ENCODE measurements at places on chromosomes 1 and 21.

DNA sequence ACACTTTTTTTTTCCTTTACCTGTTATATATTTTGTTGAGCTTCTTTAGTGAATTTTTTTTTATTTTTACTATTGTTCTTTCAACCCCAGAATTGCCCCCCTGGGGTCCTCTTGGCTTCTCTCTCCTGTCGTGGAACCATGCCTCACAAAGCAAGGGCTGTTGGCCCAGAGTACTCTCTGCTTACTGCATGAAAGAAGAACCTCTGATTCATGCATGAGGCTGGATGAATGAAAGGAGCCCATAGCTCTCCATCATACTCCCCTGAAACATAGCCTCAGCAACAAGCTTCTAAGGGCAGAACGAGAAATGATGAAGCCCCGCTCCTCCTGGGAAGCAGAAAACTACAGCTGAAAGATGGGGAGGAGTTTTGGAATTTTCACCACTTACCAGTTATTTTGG, 1441.0 kb downstream of the BRINP3 start:
- no peak for DNase-seq

DNA sequence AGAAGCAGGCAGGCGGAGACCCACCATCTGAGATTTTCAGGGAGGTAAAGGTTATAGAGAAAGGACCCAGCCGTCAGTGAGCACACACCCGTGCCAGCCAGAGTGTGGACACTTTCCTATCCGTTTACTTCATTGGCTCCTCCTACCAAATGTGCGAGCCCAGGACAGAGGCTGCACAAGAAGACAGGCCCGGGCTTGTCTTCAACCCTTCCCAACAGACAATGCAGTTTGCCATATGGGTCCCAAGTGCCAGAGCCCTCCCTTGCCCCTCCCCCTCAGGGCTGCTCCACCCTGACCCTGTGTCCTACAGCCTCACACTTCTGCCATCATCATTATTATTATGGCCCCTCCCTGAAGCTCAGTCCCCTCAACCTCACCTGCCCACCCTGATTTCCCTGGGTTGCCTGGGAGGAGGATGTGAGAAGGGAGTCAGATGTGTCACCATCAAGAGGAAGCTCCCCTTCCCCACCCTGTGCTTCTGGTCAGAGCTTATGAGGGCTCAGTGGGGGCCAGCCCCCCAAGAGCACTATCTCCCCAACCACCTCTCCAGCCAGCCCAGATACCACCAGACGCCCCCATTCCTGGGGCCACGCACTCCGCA, 9.4 kb downstream of the LAPTM5 start:
- DNase-seq, result peak; percentile 15

GRCh38 chr1:201277441-201277840, 5.9 kb upstream of the PKP1 start:
- no peak for DNase-seq

DNA sequence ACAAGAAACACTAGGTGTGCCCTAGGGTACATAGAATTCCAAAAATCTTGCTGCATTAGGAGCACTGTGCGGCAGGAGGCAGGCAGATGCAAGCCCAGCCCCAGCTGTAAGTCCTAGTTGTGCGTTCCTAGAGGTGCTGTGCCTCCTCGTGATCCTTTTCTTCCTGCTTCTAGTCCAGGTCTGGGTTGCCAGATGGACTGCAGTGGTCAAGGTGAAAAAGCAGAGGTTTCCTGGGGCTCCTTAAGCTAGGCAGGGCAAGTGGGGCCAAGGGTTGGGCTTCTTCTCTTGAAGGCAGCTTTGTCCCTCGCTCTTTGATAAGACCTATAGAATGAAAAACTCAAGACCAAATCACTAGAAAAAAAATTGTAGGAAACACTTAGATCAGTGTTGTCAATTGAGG, 21.6 kb upstream of the SLC45A3 start:
- no peak for DNase-seq

- DNase-seq, result no peak
These were observed 42.5 kb upstream of the TMEM125 start for GRCh38 chr1:43227143-43227764.

DNA sequence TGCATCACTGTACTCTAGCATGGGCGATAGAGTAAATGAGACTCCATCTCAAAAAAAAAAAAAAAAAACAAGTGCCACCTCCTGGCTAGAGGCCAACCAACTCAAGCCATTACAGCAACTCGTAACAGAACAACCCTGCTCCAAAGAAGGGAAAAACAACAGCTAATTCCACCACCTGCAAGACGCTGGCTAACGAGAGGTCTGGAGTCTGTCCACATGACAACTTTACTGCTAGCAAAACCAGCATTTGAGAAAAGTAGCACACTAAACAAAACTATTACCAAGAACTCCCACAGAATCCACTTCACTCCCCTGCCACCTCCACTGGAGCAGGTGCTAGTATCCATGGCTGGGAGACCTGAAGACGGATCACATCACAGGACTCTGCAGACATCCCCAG, 24.1 kb upstream of the EGLN1 start:
- no peak for DNase-seq

- DNase-seq, result no peak
These were observed 4.8 kb downstream of the ENO1 start for GRCh38 chr1:8873506-8874229.

GRCh38 chr1:223861904-223862303, 16.2 kb upstream of the TP53BP2 start:
- DNase-seq, result no peak

DNA sequence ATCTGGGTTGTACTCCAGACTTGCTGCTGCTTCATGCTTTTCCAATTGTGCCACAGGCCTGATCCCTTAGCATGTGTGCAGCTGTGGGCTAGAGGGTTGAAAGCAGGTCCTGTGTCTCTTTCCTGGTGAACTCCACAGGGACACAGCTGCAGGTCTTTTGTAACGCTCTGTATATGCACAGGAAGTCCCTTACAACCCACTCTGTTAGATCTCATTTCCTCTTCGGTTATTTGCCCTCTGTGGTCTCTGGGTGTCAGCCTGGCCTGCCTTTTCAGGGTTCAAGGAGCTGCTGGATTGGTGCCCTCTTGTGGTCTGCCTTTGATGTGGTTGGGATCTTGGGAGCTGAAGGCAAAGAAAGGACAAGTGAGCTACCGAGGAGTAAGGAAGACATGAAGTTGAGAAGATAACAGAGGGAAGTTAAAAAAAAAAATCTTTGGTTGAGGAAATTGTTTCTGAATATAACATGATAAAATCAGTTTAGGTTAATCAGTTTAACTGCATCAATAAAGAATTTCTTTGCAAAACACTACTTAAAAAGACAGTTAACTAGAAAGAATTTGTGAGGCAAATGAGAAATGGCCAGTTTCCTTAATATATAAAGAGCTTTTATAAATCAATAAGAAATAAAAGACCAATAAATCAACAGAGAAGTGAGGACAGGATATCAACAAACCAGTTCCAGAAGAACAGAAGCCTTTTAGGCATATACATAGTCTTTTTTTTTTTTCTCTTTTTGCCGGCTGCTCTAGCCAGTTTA, 44.1 kb downstream of the UCK2 start:
- no peak for DNase-seq

DNA sequence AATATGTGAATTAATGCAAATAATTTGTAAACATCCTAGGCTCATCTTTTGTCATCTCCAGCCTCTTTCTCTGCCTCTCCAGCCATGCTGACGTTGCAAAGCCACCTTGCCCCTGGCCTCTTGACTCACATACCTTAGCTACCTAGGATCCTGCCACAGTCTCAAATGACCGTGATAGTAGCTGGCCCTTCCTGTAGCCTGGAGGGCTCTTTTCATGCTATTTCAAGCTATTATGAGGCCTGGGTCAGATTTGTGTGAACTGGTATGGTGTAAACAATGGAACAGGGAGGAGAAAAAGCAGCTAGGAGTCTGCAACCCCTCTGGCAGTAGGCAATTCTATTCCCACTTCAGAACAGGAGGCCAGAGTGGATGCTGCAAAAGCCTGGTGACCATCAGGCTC, 337.7 kb downstream of the DISC1 start:
- DNase-seq, result no peak

- no peak for DNase-seq
These were observed 5.5 kb downstream of the KLHL21 start for GRCh38 chr1:6596886-6597776.

- DNase-seq, result no peak
These were observed at the start of gene WNT4 for GRCh38 chr1:22143065-22144033. Gene WNT4, minus strand, starts transcription at chr1:22143097. Its CDS starts 175 bp downstream, at chr1:22142922.

DNA sequence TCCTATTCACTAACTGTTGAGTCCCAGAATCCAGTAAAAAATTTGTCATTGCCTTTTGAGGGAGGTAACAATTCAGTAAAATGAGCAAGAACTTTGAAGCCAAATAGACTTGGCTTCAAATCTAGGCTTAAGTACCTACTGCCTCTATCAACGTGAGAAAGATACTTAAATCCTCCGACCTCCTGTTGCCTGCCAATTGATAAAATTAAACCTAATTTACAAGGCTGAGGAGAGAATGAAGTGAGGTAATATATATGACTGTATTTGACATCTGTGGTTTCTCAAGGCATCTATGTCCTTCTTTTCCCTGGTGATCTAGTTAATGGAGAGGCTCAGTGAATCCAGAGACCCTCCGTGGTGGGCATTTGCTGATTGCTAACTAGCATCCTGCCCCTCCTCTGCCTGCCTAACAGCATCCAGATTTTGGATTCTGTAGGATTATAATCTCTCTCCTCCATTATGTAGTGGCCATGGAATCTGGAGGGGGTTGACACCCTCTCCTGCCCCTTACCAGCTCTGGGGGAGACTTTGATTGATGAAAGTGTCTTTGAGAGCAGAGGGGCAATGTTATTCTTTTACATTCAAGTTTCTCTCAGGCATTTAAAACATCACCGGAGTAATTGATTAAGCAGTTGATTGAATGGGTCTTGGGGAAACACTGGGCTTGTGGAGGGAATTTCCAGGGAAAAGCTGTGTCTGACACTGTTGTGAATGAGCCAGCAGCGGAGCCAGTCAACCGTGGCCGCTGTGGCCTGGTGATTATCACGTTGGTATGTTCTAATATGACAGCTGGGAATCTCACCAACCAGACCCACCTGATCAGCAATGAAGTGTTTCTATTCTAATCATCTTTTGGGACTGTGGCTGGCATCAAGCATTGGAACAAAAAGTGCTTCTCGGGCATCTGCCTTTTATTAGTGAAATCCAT, 140.7 kb upstream of the FAM78B start:
- peak; percentile 36 for DNase-seq

- no peak for DNase-seq
These were observed 41.7 kb downstream of the EPB41 start for GRCh38 chr1:28956038-28956464.

DNA sequence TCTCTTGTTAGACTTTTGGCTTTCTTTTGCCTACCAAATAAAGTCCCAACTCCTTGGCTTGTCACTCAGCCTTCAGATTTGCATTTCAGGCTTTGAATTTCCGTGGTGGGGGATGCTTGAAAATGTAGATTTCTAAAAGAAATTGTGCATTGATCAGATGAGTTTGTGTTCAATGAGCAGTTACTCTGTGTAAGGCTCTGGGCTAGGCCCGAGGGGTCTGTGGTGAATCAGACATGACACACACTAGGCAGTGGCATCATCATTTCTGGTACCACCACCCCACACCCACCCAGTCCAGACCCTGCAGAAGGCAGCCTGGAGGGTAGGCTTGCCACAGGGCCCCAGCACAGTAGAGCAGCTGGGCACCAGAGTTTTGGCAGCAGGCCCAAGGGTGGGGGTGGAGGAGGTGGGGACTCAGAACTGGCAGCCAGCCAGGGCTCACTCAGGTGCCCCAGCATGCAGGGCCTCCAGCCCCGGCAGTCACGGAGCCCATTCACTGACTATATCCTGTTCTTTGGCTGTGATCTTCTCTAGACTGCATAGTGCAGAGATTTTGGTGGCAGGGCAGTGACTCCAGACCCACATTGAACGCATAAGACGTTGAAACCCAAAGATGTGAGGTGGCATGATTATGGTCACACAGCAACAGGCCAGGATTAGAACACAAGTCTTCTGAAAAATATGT, 97.2 kb upstream of the ARTN start:
- DNase-seq, result peak; percentile 46

DNA sequence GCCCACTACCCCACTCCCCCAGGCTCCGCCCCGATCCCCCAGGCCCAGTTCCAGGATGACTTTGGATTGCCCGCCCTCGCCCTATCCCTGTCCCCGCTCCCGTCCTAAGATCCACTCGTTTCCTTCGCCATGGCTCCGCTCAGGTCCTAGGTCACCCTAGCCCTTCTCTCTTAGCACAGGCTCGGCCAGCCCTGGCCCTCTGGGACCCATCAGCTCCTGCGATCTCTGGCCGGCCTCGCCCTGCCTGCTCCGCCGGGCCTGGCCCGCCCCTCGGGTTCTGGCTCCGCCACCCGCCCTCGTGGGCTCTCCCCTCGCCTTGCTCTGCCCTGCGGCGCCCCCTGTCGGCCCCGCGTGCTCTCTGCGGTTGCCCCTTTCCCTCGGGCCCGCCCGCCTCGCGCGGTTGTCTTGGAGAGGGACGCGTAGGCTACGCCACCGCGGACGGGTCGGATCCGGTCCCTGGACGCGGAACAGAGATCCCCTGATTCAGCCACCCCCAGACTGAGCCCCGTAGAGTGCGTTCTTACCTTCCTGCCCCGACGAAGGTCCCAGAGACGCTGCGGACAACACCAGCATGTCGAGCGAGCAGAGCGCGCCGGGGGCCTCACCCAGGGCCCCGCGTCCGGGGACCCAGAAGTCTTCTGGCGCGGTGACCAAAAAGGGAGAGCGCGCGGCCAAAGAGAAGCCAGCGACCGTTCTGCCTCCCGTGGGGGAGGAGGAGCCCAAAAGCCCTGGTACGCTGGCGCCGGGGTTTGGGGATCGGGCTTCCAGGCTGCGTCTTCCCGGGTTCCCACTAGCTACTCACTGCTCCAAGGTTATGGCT, at the start of gene LRRC71:
LRRC71 (plus strand) TSS at position 400 of the 820 bp plus-strand sequence; CDS start at position 572, 172 bp downstream.
- no peak for DNase-seq

DNA sequence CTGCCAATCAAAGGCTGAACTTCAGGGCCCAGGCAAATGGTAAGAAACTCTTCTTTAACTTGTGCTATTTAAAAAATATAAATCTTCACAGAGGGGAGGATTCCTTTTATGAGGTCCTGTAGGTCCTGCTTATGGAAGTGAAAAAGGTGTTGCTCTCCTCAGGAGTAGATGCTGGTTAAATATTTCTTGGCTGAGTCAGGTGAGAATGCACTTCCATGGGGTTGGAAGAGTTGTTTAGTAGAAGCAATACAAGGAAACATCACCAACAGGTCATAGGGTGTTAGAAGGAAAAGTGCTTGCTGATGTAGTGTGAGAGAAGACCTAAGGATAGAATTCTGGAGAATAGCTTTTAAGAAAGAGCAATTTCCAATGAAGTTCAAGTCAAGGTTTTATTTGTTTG, 42.2 kb upstream of the ATP1A1 start:
- DNase-seq, result no peak

DNA sequence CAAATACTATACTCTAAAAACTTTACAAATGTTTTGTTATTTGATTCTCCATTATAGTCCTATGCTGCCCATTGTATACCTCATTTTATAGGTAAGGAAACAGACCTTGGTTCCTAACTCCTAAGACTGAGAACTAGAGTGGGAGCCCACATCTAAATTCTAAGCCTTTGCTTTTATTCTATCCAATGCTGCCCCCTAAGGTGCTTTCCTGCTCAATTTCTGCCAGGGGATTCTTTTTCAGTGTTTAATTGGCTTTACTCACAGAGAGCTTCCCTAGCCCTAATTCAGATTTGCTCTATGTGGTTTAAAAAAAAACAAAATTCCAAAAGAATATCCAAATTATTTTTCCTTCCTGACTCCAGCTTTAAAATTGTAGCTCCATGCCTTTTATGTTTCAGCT, 64.5 kb downstream of the KIF14 start:
- DNase-seq, result no peak

GRCh38 chr1:58303841-58304240, 242.7 kb downstream of the OMA1 start:
- no peak for DNase-seq

- DNase-seq, result no peak
These were observed 69.6 kb downstream of the LACTBL1 start for GRCh38 chr1:22903113-22903512.

GRCh38 chr1:32813941-32814739, 3.0 kb downstream of the YARS1 start:
- DNase-seq, result no peak

Data from NCI-H524 treated with DMSO at 0.1 percent for 48 hours (cell line).